ENCODE measurements at places on chromosomes 12 and 14. TPM values are rescaled to one million over a fixed set of nuclear protein-coding genes. Genes with fewer than 3 reads are reported as not detected.

Gene SSPN
- polyA plus RNA-seq = 18.3 TPM

Gene OVCH1
- polyA plus RNA-seq = 0.29 TPM

Gene CACNB3
- 40.6 TPM for polyA plus RNA-seq

Gene GCH1
- 1.3 TPM for polyA plus RNA-seq

Gene EML5
- 0.43 TPM for polyA plus RNA-seq

Gene WIF1
- 0.02 TPM for polyA plus RNA-seq

Gene KRT81
- polyA plus RNA-seq = not detected

Gene CAPZA3
- not detected for polyA plus RNA-seq

Gene RNF212B
- polyA plus RNA-seq = not detected

Gene SERPINA5
- not detected for polyA plus RNA-seq

Gene MAP3K12
- 31.2 TPM for polyA plus RNA-seq

Gene PABPN1
- 152 TPM for polyA plus RNA-seq

Gene ASCL1
- polyA plus RNA-seq = not detected

Gene PMEL
- 0.41 TPM for polyA plus RNA-seq

Gene SERPINA9
- not detected for polyA plus RNA-seq

Gene SCN8A
- 12.8 TPM for polyA plus RNA-seq

Gene MFAP5
- 18.6 TPM for polyA plus RNA-seq

Gene PPFIA2
- 1.7 TPM for polyA plus RNA-seq

Gene NEMP1
- polyA plus RNA-seq = 17.6 TPM

Gene GPRC5A
- polyA plus RNA-seq = 46.8 TPM

Gene A2ML1
- polyA plus RNA-seq = not detected

Gene ERP27
- not detected for polyA plus RNA-seq

Gene KRT82
- not detected for polyA plus RNA-seq

Gene GPR135
- polyA plus RNA-seq = 0.78 TPM

Gene CLEC4D
- polyA plus RNA-seq = not detected

Gene SERPINA12
- not detected for polyA plus RNA-seq

Gene ANO2
- 0.15 TPM for polyA plus RNA-seq

Gene CLEC9A
- not detected for polyA plus RNA-seq

Gene DEPDC4
- 1.3 TPM for polyA plus RNA-seq

Gene LMNTD1
- not detected for polyA plus RNA-seq

Gene CORO1C
- 773 TPM for polyA plus RNA-seq

Gene B3GNT4
- 0.14 TPM for polyA plus RNA-seq

Gene ADAM21
- 0.36 TPM for polyA plus RNA-seq

Gene KCNJ8
- polyA plus RNA-seq = 5.7 TPM

Gene LHX5
- not detected for polyA plus RNA-seq

Gene IFNG-AS1
- not detected for polyA plus RNA-seq

Gene HPD
- 0.55 TPM for polyA plus RNA-seq

Gene C12orf57
- 172 TPM for polyA plus RNA-seq

Gene COX8C
- polyA plus RNA-seq = not detected

Gene LPAR5
- polyA plus RNA-seq = 0.02 TPM

Measured in fibroblast of lung (primary cell).